ENCODE measurements at places on chromosomes 7 and 10. TPM values are rescaled to one million over a fixed set of nuclear protein-coding genes. Genes with fewer than 3 reads are reported as not detected.
A peak's percentile ranks its signal among the peaks of the same experiment; 100 is the strongest.

- no peak overlapping the region for H3K4me3 ChIP-seq
- no peaks in the 10 kb centered on the region for H3K4me1 ChIP-seq
- no peaks in the 10 kb centered on the region for H3K36me3 ChIP-seq
These were observed 23.4 kb downstream of the PYROXD2 start for GRCh38 chr10:98391578-98391991.

DNA sequence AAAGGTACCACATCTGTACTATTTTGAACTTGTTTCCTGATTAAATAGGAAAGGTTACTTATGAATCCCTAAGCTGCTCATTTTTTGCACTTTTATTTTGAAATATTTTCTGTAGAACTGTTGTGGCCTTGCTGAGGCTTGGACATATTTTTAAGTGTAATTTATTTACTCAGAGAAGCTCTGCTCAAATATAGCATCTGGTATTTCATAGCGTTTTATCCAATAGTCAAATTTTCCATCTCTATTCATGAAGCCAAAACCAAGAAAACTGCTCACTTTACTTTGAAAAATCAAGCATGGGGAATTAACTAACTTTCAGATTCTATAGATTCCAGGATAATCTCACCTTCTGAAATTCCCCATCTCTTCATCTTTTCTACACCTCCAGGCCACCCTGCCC, 6.6 kb upstream of the FAM3C start:
- no peaks in the 10 kb centered on the region for H3K27me3 ChIP-seq
- no peak overlapping the region for H3K4me3 ChIP-seq
- peaks cover 13% of the 10 kb centered on the region for H3K4me1 ChIP-seq
- no peaks in the 10 kb centered on the region for H3K36me3 ChIP-seq
- DNase-seq: no peak
- no peak overlapping the region for H3K27ac ChIP-seq

GRCh38 chr10:67722113-67722512, 26.1 kb upstream of the CTNNA3 start:
- no peak overlapping the region for H3K4me3 ChIP-seq
- no peaks in the 10 kb centered on the region for H3K27me3 ChIP-seq
- no peak for DNase-seq
- H3K36me3 ChIP-seq: no peaks in the 10 kb centered on the region
- H3K4me1 ChIP-seq: no peaks in the 10 kb centered on the region

DNA sequence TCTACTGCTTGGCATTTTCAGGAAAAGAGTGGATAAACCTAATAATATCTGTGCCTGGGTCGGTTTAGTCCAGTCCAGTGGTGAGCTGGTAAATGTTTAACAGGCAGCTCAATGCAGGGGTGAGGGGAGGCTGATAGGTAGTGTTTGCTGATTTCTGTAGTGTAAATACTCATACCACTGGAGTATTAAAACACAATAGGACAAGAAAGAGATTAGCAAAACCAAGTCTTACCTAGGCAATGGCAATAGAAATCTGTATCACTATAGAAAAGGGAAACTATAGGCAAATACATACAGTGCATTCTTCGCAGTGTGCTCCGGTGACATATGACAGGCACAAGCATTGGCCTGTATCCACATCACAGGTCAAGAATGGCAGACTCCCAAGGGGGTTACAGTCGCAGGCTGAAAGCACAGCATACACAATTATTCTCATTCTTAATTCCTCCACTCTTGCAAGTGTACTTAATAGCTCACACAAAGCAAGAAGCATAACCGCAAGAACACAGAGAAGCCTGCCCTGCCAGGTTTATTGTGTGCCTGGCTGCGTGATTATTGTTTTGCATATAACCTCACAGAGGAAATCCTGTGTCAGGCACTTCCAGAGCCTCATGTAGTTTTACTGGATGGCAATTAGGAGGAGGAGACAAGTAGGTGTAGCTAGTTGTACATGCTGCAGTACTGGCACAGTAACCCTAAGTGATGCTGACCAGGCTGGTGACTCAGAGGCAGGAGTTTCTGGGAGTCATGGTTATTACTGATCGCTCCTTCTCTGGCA, 35.0 kb downstream of the LAMB4 start:
- no peak overlapping the region for H3K27ac ChIP-seq
- H3K4me3 ChIP-seq: no peak overlapping the region
- no peaks in the 10 kb centered on the region for H3K36me3 ChIP-seq
- no peaks in the 10 kb centered on the region for H3K4me1 ChIP-seq
- H3K27me3 ChIP-seq: no peaks in the 10 kb centered on the region
- DNase-seq: no peak

GRCh38 chr10:59709395-59710125, at the start of gene SLC16A9:
TSS of gene SLC16A9 (minus strand) at chr10:59709850. CDS start at chr10:59684291, 25,559 bp downstream.
- peaks cover 8% of the 10 kb centered on the region for H3K4me1 ChIP-seq
- H3K27me3 ChIP-seq: peaks cover 12% of the 10 kb centered on the region
- H3K36me3 ChIP-seq: no peaks in the 10 kb centered on the region

- H3K27me3 ChIP-seq: no peaks in the 10 kb centered on the region
- no peak for DNase-seq
- H3K4me3 ChIP-seq: peak overlapping the region; percentile 88
- no peak overlapping the region for H3K27ac ChIP-seq
These were observed 613 bp downstream of the AP5Z1 start for GRCh38 chr7:4775848-4776623.

- peak; percentile 70 for DNase-seq
- H3K27ac ChIP-seq: no peak overlapping the region
- no peaks in the 10 kb centered on the region for H3K36me3 ChIP-seq
- no peaks in the 10 kb centered on the region for H3K27me3 ChIP-seq
- H3K4me3 ChIP-seq: no peak overlapping the region
These were observed 16.5 kb downstream of the AIFM2 start for GRCh38 chr10:70115948-70116682.

DNA sequence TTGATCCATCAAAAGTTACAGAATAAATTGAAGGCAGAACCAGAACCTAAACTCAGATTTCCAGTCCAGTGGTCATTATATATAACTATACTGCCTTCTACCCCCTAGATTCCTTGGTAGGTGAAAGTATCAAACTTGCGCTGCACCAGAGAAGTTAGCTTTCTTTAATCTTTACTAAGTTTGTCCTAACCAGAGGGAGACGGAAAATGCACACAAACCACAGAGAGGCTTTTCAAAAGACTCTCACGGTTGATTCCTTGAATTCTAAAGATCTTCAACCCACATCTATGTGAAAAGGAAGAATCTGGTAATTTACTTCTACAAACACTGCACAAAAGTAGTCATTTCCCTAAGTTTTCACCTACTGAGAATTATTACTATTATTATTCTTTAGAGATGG, 18.2 kb upstream of the KIAA1549 start:
- H3K27me3 ChIP-seq: no peaks in the 10 kb centered on the region
- no peak overlapping the region for H3K4me3 ChIP-seq
- no peaks in the 10 kb centered on the region for H3K36me3 ChIP-seq
- H3K4me1 ChIP-seq: no peaks in the 10 kb centered on the region
- H3K27ac ChIP-seq: no peak overlapping the region

FAM131B gene
- 20.1 TPM for total RNA-seq

MYOZ1 gene
- total RNA-seq: 1.9 TPM

PPP1R3A gene
- not detected for total RNA-seq

VIM gene
- total RNA-seq: 820 TPM

EMX2 gene
- total RNA-seq: 22.7 TPM

GATA3 gene
- total RNA-seq: not detected
